ENCODE measurements at places on chromosomes 5 and 9.
A peak's percentile ranks its signal among the peaks of the same experiment; 100 is the strongest.

DNA sequence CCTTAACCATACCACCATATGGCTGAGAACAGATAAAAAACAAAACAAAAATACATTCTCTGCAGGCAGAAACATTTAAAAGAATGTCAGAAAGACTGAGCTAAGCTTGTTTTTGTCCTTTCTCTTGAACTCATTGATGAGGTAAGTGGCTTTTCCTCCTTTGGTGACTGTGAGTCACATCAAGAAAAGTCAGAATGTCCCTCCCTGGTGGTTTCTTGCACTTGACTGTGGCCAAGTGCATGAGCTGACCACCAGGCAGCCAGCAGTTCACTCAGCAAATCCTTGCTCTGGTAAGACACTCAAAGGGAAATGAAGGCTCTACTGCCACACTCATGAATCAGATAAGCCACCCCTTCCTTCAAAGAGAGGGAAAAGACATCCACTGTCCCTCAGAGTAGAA lies 970.9 kb downstream of the TAF11L14 start:
- DNase-seq, result no peak

GRCh38 chr9:8011974-8012373 lies 212.4 kb upstream of the DMAC1 start:
- no peak for DNase-seq

GRCh38 chr5:133827011-133827410 lies 141.4 kb downstream of the C5orf15 start:
- DNase-seq, result no peak

- peak; percentile 53 for DNase-seq
Observed at GRCh38 chr9:113456235-113456634, 7.3 kb upstream of the RGS3 start.

DNA sequence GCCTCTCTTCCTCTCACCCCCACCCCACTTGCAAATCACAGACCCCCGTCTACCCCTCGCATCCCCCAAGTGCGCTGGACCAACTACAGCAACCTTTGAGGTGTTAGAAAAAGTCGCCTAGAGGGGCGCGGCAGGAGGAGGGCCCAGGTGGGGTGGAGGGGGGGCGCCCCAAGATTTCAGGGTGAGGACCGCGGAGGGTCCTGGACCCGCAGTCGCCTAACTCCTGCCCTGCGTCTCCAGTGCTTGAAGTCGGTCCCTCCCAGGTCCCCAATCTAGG lies 379 bp upstream of the EGFLAM start:
- DNase-seq, result no peak

DNA sequence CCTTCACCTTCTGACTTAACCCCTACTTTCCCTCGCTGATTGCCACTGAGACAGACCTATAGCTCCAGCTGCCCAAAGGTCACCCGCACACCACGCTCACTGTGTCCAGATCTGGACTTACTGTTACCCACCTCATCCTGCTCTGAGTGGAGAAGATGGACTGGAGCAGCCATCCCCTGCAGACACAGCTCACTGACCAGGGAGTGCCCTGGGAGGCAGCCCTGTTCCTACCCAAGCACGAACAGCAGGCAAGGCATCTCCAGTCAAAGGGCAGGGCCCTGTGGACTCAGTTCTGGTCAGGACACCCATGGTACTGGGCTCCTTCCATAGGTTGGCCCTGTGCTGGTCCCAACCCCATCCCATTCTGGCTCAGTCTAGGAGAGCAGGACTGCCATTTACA lies 9.5 kb upstream of the BARX1 start:
- no peak for DNase-seq

- DNase-seq, result no peak
Observed at GRCh38 chr5:121819682-121820261, 31.9 kb upstream of the FTMT start.

DNA sequence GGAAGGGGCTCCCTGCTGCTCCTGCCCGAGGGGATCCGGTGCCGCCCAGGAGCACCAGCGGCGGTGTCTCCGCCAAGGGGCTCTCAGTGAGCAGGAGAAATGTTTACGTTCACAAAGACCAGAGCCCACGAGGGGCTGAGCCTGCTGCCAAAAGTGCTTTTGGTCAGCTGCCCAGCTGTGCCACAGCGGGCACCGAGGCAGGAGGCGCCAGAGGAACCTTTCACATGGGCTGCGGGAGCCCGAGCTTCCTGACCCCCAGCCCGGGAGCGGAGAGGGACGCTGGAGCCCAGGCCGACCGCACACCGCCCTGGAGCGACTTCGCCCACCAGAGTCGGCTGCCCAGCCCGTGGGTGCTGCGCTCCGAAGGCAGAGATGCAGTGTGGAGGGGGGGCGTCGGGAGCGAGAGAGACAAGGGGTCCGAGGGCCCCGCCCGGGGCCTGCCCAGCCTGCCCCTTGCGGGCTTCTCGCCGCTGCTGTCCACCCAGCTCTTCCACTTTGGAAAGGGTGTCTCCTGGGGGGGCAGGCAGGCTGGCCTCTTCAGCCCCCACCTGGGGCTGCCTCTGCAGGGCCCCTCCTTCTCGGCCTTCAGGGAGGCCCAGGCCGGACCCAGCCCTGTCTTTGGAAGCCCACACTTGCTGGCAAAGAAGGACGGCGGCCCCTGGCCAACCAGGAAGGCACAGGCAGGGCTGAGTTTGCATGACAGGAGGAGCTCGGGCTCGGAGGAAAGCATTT lies 7.9 kb downstream of the PPP1R26 start:
- no peak for DNase-seq

DNA sequence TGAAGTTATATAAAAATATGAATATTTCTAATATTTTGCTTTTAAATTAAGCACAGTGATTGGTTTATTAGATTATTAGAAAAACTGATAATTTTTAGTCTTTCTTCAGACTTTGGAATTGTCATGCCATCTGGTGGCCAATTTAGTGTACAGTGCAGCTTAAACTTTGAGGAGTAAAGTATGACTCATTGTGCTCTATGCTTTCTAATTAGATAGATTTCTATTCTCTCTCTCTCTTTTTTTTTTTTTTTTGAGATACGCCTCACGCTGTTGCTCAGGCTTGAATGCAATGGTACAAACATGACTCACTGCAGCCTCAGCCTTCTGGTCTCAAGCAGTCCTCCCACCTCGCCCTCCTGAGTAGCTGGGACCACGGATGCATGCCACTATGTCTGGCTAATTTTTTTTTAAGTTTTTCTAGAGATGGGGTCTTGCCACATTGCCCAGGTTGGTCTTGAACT lies 42.1 kb upstream of the GPR21 start:
- DNase-seq, result peak; percentile 92

- DNase-seq, result peak; percentile 69
Observed at GRCh38 chr9:114216081-114216480, 60.7 kb downstream of the COL27A1 start.

DNA sequence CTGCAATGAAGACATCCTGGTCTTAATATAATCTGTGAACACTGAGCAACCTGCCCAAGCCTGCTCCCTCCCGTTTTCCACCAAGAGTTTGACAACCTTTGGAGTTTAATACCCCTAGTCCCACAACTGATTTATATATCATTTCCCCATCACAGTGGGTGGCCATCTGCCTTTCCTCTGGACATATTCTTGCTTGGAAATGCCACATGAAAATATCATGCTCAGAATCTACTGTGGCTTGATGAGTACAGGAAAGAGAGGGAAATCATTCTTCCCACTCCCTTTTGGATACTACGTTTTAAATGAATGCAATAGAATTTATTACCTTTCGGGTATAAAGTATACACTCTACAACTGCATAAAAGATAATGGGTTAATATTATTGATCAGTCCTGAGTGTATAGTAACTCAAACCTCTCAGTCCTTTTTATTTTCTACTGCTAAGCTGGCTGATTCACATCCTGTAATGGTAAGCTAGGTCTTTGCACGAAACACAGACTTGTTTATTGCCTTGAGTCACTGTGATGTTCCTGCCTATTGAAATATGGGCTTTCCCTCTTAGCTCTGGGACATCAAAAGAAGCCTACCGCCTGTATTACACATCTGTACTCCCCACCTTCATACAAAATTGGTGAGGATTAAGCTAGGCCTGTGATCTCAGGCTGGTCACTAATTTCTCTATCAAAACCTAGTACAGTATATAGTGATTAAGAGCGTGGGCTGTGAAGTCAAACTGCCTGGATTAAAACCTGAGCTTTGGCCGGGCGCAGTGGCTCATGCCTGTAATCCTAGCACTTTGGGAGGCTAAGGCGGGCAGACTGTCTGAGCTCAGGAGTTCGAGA lies 67.6 kb upstream of the NR5A1 start:
- DNase-seq, result peak; percentile 49

GRCh38 chr5:50822046-50822445 lies 155.6 kb downstream of the PARP8 start:
- DNase-seq, result no peak

- DNase-seq, result peak; percentile 53
Observed at GRCh38 chr9:16530669-16531642, 339.5 kb downstream of the BNC2 start.

DNA sequence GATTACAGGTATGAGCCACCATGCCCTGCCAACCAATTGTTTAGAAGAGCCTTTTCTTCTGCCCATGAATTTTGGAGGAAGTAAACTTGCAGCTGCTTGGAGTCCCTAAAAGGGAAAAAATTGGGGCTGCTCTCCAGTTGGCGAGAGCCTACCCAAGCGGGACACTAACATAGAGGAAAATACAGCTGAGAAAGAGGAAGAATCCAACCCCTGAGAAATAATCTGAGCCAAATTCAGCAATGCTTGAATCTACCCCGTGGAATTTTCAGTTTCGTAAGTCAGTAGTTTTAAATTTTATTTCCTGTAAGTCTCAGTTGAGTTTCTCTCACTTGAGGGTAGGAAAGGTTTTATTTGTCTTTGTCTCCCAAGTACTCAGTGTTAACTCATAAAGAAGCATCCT lies 30.4 kb upstream of the UBTD2 start:
- no peak for DNase-seq

GRCh38 chr5:35158622-35159369 lies 71.5 kb downstream of the PRLR start:
- DNase-seq, result no peak

GRCh38 chr9:105290418-105290817 lies 46.0 kb downstream of the SLC44A1 start:
- peak; percentile 60 for DNase-seq

- no peak for DNase-seq
Observed at GRCh38 chr5:77024490-77024889, 5.7 kb upstream of the AGGF1 start.

- DNase-seq, result peak; percentile 18
Observed at GRCh38 chr5:147835386-147835798, 3.9 kb upstream of the SPINK1 start.

DNA sequence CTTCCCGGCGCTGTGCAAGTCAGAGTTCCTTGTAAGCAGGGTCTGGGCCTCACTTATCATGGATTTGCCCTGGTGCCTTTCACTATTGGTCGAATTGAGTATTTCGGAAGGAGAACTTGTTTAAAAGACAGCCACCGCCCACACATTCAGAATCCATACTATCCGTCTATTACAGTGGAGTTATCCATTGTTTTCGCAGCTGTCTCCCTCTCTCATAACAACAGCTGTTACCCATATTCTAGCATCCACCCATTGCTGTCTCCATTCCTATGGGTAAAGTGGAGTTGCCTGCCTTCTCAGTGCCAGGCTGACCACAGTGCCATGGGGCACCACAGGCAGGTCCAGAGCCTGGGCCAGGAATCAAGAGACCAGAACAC lies 20.2 kb downstream of the FAXDC2 start:
- no peak for DNase-seq

- DNase-seq, result no peak
Observed at GRCh38 chr5:39360471-39361111, 3.7 kb downstream of the C9 start.

DNA sequence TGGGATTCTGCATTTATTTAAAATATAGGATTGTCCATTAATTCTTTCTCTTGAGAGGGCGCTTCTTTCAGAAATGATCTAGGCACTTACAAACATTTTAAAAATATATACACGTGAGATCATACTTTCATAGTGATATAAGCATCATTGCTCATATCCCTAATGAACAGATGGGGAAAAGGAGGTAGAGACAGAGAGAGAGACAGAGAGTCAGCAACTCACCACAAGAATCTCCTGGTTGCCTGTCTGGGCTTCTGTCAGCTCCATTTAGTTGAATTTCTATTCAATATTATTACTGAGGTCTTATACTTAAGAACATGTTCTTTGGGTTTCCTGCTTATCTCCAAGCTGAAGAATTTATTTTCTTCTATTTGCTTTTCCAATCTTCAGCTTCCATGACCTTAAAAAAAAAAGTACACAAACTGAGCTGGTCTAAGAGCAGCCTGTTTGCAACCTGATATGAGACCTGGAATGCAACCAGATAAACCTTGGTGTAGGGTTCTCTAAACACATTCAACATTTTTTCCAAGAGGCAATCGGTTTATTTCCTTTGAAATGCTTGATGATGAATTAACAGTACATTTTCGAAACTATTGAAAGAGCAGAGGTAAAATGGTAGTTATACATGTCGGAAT lies 51.6 kb upstream of the LIFR start:
- peak; percentile 92 for DNase-seq

GRCh38 chr9:7176561-7176960 lies 418.8 kb downstream of the KDM4C start:
- DNase-seq, result no peak

DNA sequence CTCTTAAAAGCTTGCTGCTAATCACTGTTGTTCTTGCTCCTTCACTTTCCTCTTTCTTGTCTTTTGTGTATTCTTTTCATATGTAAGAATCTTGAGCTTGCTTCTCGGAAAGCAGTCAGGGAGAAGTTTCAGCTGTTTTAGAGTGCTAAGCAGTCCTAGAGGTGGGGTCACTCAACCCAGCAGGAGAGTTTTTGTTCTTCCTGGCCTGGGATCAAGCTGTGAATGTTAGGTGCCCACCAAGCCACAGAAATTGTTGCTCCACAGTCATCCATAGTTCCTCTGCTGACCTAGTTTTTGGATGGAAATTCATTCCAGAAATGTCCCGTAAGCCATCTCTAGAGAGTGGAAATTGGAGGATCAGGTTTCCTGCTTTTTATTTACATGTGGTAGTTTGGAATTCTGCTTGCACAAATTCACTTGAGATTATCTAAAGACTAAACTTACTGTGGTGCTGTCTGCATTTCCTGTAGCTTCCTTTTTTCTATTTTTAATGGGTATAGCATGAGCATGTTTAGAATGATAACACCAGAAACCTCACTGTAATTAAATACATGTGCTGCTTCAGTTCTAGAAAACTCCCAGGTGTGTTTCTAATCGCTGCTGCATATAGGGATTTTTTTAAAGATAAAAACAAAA lies 108.7 kb downstream of the MAST4 start:
- DNase-seq, result peak; percentile 14

DNA sequence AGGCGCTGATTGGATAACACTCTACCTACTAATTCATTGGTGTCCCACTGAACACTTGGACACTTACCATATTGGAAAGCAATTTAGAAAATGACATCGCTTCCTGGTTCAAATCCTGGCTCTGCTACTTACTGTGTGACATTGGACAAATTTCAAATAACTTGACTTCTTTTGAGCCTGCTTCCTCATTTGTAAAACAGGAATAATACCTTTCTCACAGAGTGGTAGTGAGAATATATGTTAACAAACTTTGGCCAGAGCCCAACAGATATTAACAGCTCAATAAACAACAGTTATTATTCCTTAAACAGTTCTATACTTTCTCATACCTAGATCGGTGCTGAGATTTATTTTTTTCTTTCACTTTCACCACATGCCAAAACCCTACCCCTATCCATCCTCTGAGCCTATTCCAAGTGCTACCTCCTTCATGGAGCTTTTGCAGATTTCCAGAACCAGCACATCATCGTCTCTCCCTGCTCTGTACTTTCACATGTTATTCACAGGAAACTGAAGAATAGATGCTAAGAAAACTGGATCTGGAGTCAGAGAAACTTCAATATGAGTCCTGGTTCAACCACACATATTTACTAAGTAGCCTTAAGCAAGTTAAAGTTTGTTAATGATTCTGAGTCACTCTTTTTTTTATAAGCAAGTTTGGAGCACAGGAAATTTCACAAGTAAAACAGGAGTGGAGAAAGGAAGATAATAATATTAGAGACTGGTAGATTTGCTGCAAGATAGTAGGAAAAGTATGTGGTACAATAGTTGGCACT lies 92.3 kb downstream of the STRBP start:
- DNase-seq, result no peak
